ENCODE measurements at places on chromosomes 5 and 9.
A peak's percentile ranks its signal among the peaks of the same experiment; 100 is the strongest.

GRCh38 chr5:31781772-31782171 lies 142.8 kb downstream of the PDZD2 start:
- no peak for DNase-seq

DNA sequence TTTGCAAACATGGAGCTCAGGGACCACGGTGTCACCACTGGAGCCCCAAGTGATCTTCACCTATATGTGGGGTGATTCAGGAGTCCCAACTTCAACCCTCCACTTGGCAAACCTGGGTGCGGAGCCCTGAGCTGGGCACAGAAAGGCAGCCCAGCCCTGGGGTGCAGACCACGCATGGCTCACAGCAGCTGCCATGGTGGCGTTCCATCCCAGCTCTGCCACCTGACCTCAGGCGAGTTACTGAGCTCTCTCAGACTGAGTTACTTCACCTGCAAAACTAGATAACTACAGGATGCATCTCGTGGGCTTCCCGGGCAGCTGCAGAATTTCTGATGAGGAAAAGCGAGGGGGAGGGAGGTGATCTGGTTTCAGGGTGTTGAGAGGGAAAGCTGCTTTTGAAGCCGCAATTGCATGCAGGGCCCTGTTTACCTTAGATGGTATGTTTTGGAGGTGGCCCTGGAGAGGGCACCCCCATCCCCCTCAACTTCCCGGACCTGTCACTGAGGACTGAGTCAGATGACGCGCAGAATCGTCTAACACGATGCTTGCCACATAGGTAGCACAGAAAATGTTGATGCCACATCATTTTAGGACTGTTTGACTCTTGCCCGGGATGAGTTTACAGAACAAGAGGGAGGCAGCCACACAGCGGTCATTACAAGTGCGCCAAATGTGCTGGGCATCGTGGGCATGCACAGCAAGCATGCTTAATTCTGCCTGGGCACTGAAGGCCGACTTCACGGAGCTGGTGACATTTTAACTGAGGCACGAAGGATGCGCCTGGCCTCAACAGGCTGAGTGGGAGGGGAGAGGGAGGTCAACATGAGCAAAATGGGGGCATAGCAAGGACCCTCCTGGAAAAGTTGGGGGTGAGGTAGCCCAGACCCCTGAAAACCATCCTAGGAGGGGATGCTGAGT lies 154.6 kb downstream of the COL23A1 start:
- no peak for DNase-seq

DNA sequence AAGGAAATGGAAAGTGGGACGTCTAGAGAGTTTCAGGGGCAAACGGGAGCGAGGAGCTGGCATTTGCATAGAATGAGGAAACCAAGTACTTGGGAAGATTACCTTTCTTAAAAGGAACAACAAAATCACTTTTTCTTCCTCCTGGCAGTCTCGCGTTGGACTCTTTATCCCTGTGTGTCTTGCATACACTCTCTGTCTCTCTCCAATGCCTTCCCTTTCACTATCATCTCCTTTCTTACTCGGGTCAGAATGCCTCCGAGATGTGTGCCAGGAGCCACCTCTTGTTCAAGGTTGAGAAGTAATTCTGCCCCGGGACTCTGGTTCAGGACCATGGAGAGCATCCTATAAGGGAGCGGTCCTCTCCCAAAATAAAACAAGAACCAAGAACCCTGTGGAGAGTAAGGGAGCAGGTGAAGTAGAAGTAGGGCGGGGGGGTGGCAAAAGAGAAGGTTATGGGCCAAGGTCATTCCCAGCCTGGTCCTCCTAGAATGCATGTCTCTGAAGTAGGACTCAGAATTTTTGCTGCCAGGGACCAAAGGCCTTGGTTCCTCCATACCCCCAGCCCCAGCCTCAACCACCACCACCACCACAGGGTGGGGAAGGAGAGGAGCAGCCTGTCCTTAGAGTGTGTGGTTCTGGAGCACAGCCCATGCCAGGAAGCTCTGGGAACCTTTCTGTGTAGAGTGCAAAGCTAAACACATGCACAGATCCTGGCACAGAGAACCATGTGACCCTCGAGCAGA lies 72.1 kb upstream of the ARAP3 start:
- DNase-seq, result peak; percentile 73

- no peak for DNase-seq
These were observed 44.4 kb downstream of the PARP8 start for GRCh38 chr5:50710838-50711237.

DNA sequence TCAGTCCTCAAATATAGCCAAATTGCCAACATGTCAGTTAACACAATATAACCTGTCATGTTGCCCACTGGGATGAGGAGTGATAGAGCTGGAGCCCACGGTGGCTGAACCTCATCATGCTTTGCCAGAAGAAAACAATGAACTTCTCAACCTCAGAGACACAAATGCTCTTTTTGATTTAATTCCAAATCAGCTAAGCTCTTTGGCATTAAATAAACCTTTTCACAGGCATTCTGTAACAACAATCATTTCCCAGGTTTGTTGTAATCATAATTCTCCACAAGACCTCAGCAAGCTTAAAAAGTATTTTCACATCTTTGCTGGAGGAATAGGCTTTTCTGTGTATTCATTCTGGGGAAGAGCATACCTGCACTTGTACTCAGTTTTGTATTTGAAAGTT lies 830.9 kb downstream of the MAT2B start:
- no peak for DNase-seq

DNA sequence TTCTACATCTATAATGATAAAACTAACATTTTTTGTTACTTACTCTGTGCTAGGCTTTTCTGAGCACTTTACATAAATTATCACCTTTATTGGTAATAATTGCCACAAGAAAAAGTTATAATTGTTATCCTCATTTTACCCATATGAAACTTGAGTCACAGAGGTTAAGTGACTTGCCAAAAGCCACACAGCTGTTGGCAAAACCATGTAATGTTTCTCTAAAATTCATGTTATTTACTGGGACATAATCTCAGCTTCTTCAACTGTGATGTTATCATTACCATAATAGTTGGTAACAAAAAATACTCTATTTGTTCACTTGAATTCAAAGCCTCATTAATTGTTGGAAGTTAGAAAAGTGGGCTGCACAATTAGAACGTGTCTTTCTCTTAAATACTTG lies 437.3 kb downstream of the BRINP1 start:
- no peak for DNase-seq

GRCh38 chr9:137968235-137968634 lies 90.7 kb downstream of the CACNA1B start:
- no peak for DNase-seq

GRCh38 chr5:14665949-14666348 lies 1.4 kb downstream of the OTULIN start:
- peak; percentile 65 for DNase-seq

DNA sequence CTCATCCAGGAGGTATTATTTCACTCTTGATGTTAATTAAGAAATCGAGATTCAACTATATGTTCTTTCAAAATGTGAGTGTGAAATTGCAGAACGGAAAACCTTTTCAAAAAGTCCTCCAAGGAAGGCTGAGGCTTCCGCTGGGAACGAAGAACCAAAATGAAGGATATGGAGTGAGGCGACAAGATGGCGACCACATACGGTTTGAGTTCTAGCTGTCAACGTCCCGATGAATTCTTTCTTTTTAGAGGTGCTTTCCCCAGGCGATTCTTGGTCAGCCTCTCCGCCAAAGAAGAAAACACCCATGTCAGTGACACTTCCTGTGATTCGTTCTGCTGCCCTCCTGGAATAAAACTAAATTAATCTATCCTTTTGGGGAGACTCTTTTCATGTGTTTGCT lies 78.3 kb upstream of the ADAMTS16 start:
- DNase-seq, result no peak

- DNase-seq, result no peak
These were observed 70.3 kb upstream of the SMIM15 start for GRCh38 chr5:61232490-61233050.

- DNase-seq, result no peak
These were observed 6.2 kb downstream of the REEP5 start for GRCh38 chr5:112915831-112916230.

- no peak for DNase-seq
These were observed 12.0 kb upstream of the AOPEP start for GRCh38 chr9:94714494-94714893.

DNA sequence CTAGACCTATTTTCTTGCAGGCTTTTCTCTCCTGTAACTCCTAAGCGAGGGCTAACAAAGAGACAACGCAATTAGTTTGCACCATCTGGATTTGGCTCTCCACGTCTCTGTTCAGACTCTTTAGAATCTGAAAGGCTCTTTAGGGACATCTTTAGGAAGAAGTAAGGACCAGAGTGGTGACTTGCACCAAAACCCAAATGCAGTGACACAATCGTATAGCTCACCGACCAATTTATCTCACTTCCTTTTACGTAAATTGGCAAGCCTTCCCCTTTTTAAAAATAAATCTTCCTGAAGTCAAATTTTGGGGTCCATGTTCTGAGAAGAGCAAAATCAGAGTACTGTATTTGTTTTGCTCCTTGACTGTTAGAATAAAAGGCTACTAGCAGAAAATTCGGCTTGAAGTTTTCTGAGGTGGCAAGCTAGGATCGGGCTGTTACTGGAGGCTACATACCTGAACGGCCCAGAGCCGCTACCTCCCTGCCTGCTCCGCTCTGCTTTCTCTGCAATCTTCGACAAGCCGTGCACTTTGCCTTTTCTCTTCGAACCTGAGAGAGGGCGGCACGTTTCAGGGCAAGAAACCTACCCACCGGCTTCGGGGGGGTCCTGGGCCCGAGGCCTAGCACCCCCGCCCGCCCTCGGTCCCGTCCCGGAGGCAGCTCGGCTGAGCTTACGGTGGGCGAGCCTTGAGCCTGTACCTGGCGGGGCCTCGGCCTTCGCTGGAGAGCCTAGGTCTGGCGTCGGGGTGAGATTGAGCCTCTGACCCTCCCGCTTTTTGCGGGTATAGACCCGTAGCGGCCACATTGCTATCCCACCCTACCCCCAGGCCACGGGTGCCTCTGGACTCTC lies 537 bp downstream of the MEIKIN start:
- DNase-seq, result no peak

- DNase-seq, result no peak
These were observed 187.7 kb upstream of the PTGER4 start for GRCh38 chr5:40492056-40492455.

DNA sequence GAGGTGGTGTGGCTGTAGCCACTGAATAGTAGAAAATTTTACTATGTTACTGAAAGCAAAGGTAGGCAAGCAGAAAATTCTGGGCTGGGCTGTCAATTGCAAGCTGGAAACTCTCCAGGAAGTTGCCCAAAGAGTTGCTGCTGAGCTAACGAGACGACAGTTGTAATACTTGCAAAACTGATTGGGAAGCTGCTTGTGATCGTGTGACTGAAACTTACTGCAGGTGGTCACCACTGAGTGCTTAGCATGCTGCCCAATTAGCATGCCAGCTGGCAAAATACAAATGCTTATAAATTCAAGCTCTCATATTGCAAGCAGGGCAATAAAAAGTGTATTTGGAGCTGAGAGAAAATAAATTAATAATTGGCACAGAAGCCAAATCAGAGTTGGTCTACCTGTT lies 758.5 kb upstream of the EDIL3 start:
- no peak for DNase-seq

DNA sequence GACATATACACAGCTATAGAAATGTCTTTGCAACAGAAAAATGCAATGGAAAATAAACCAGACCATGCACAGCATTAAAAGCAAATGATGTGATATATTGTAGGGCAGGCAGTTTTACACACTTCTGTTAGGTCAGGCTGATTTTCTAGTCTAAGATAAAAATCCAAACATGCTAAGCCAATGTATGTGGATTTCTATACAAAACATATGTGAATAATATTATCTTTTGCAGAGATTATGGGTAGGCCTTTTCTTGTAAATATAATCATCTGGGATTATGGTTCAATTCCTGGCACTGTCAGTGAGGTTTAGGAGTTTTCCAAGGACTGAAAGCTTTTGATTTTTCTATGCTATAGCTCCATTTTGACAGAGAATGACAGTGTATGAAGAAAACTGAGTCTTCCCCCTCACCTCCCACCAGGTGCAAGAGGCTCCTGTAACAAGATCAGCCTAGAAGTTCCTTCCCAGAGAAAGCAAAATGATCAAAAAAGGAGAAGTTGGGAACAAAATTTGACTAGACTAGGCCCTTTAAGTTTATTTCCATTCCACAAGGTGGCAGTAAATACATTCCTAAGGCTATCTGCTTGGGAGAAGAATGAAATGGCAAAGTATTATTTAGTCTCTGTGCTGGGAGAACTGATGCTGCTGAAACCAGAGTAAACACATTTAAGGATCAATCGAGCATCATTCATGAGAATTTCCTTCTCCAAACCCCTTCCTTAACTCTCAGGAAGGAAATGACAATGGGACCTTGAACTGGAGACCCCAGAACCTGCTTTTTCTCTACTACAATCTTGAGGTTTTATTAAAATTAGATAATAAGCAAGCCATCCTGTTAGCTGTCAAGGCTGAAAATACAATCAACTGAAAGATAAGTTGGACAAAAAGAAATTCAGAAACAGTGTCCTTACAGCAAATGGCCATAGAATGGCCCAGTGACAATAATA lies 133.0 kb upstream of the TUT7 start:
- peak; percentile 82 for DNase-seq

DNA sequence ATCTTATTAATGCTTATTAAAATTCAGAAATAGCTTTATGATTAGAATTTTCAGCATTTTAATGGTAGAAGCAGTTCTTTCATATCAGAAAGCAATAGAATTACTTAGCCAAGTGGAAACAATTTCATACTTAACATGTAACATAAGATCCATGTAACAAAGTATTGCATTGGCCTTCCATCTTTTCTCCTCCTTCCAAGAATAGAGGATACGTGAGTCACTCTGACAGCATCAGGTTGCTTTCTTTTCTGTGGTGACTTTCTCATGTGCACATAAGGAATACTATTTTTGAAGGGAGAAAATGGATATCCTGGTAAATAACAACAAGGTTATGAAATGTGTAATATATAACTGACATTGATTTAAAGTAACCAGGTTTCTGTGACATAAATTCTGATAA lies 272.2 kb downstream of the ANXA1 start:
- no peak for DNase-seq

GRCh38 chr9:110802416-110803035 lies 133.9 kb downstream of the MUSK start:
- DNase-seq, result peak; percentile 51

DNA sequence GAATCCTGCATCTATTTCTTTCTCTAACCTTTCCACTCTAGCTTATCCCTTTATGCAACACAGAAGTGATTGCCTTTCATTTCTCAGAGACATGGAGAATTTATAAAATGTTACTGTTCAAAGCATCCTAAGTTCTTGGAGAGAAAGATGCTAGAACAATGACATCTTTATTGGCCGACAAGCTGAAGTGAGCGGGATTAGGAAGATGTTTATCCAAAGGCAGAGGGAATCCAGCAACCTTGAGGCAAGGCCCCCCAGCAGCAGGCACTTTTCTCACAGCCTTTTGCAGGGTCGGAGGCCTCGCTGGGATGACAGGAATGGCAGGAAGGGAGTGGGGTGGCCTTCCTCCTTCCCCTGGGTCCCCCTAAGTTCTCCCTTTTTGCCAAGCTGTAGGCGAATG lies 204.8 kb downstream of the GAPVD1 start:
- DNase-seq, result no peak

DNA sequence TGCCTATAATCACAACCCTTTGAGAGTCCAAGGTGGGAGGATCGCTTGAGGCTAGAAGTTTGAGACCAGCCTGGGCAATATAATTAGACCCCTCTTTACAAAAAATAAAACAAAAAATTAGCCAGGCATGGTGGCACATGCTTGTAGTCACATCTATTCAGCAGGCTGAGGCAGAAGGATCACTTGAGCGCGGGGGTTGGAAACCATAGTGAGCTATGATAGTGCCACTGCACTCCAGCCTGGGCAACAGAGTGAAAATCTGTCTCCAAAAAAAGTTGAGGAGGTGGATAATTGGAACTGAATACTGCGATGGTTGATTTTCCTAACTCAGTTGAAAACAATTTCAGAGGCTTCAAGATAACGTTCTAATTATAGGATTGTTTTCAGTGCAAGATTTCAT lies 52.6 kb downstream of the EDIL3 start:
- no peak for DNase-seq

Data from stomach (tissue), 19 donors.